Colonic mucosa (tissue), 4 donors: ENCODE measurements at places on chromosomes 1 and 21. TPM values are rescaled to one million over a fixed set of nuclear protein-coding genes. Genes with fewer than 3 reads are reported as not detected.

BATF3 gene
- 0.88 TPM for total RNA-seq

IPO13 gene
- 17.3 TPM for total RNA-seq

CD48 gene
- total RNA-seq: 4.9 TPM

PRELP gene
- total RNA-seq: 9.3 TPM

MMEL1 gene
- 13.9 TPM for total RNA-seq

LCE3D gene
- total RNA-seq: not detected

NUCKS1 gene
- total RNA-seq: 117 TPM

FHL3 gene
- 7.8 TPM for total RNA-seq

KIF14 gene
- total RNA-seq: 2.7 TPM

DENND4B gene
- total RNA-seq: 45.6 TPM

NCF2 gene
- 2.5 TPM for total RNA-seq

CD5L gene
- not detected for total RNA-seq

TNNI3K gene
- 0.96 TPM for total RNA-seq

IFI44 gene
- 4.4 TPM for total RNA-seq

CD1E gene
- not detected for total RNA-seq

DMBX1 gene
- total RNA-seq: not detected

WDR64 gene
- total RNA-seq: not detected

NUF2 gene
- total RNA-seq: 6.8 TPM

SLC44A5 gene
- total RNA-seq: 5.4 TPM

HCRTR1 gene
- not detected for total RNA-seq

CCDC17 gene
- 1.8 TPM for total RNA-seq

FNDC5 gene
- total RNA-seq: 0.64 TPM

OR6K3 gene
- total RNA-seq: not detected

ACOT11 gene
- total RNA-seq: 82.5 TPM

FNDC10 gene
- 2.9 TPM for total RNA-seq

SLC1A7 gene
- total RNA-seq: 1.1 TPM

CFAP74 gene
- total RNA-seq: 0.16 TPM

CRYBG2 gene
- 30.3 TPM for total RNA-seq

KLF17 gene
- not detected for total RNA-seq

PTCH2 gene
- 0.52 TPM for total RNA-seq

RHD gene
- total RNA-seq: 0.10 TPM

EDN2 gene
- total RNA-seq: 3.3 TPM

MYOG gene
- total RNA-seq: not detected

MROH9 gene
- not detected for total RNA-seq

COL16A1 gene
- 9.0 TPM for total RNA-seq

ANKRD65 gene
- total RNA-seq: 0.57 TPM

SLC45A1 gene
- total RNA-seq: 0.27 TPM

BRDT gene
- not detected for total RNA-seq

RCC1 gene
- 101 TPM for total RNA-seq
